Neural progenitor cell (in vitro differentiated cells): ENCODE measurements at places on chromosomes 16 and 17. TPM values are rescaled to one million over a fixed set of nuclear protein-coding genes. Genes with fewer than 3 reads are reported as not detected.

- H3K4me3 ChIP-seq: no peak overlapping the region
- no peaks in the 10 kb centered on the region for H3K4me1 ChIP-seq
- peak overlapping the region; percentile 20 for H3K27ac ChIP-seq
- H3K36me3 ChIP-seq: peaks cover 6% of the 10 kb centered on the region
Measured at GRCh38 chr17:742147-742793, 9.8 kb downstream of the GEMIN4 start.

- no peak overlapping the region for H3K4me3 ChIP-seq
- peaks cover 47% of the 10 kb centered on the region for H3K27me3 ChIP-seq
- no peaks in the 10 kb centered on the region for H3K36me3 ChIP-seq
- no peak for DNase-seq
Measured at GRCh38 chr16:87874639-87875427, 5.5 kb upstream of the SLC7A5 start.

DNA sequence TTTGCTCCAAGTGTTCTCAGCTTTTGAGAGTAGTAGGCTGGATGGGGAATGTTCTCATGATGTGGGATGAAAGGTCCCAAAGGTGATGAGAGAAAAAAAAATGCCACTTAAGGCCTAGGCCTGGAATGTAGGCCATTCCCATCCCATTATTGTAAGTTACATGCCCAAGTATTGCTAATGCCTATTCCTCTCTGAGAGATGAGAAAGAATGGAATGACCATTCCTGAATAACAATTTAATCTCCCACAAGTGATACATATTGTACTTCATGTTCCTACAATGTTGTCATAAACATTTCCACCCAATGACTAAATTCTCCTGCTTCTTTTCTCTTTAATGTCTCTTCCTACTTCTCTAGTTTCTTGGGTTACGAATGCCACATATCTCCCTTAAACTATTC, 102.8 kb upstream of the KCNJ16 start:
- no peaks in the 10 kb centered on the region for H3K27me3 ChIP-seq
- no peaks in the 10 kb centered on the region for H3K36me3 ChIP-seq
- no peak overlapping the region for H3K4me3 ChIP-seq
- no peak for DNase-seq
- no peak overlapping the region for H3K27ac ChIP-seq
- H3K4me1 ChIP-seq: no peaks in the 10 kb centered on the region

DNA sequence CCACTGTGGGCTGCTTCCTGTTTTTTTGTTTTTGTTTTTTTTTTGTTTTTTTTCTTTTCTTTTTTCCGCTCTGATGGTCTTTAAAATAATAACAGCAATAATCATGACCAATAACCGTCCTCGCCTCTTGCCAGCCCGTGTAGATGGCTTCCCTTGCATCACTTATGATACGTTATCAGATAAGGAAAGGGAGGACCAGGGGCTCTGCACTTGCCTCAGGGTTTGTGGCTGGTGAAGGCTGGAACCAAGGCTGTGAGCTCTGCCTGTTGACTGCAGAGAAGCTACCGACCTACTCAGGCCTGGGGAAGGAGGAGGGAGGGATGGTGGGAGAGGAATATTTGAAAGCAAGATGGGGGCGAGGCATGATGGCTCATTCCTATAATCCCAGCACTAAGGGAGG, 114.0 kb upstream of the SDK2 start:
- no peaks in the 10 kb centered on the region for H3K36me3 ChIP-seq
- no peak overlapping the region for H3K27ac ChIP-seq
- no peak for DNase-seq
- H3K4me3 ChIP-seq: no peak overlapping the region
- peaks cover 8% of the 10 kb centered on the region for H3K4me1 ChIP-seq

DNA sequence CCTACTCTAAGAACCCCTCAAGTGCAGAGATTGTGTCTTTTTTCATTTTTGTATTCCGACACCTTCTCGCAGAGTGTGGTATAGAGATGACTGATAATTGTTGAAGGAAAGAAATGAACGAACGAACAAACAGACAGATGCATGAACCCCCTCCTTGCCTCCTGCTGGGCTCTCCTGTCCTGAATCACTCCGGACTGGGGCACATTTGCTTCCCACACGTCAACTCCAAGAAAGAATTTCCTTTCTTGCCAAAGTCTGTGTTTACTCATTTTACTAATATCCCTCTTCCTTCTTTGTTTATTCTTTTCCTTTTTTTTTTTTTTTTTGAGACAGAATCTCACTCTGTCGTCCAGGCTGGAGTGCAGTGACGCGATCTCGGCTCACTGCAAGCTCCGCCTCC, 37.5 kb upstream of the BHLHA9 start:
- no peak overlapping the region for H3K27ac ChIP-seq
- no peaks in the 10 kb centered on the region for H3K36me3 ChIP-seq
- no peak overlapping the region for H3K4me3 ChIP-seq
- peaks cover 11% of the 10 kb centered on the region for H3K4me1 ChIP-seq
- DNase-seq: no peak
- H3K27me3 ChIP-seq: peaks cover 52% of the 10 kb centered on the region

- H3K4me3 ChIP-seq: no peak overlapping the region
- H3K36me3 ChIP-seq: no peaks in the 10 kb centered on the region
- H3K27ac ChIP-seq: no peak overlapping the region
- H3K4me1 ChIP-seq: no peaks in the 10 kb centered on the region
Measured at GRCh38 chr17:51933647-51934046, 224.9 kb downstream of the CA10 start.

DNA sequence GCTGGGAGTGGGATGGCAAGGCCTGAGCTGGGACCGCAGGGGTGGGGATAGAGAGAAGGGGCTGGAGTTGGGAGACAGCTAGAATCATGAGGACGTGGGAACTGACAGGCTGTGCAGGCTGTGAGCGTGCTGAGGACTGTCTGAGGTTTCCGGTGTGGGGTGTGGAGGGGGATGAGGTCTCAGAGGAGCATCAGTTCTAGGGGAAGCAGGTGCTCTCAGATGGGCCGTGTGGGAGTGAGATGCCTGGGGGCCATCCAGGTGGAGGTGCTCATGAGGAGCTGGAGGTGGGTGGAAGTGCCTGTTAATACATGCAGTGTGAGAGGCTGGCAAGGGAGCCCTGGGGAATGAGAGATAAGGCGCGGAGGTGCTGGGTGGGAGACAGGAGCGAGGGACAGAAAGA, 27.2 kb downstream of the HASPIN start:
- DNase-seq: no peak
- H3K27ac ChIP-seq: no peak overlapping the region
- H3K27me3 ChIP-seq: no peaks in the 10 kb centered on the region

GRCh38 chr17:16046966-16047365, 47.3 kb downstream of the TTC19 start:
- H3K36me3 ChIP-seq: peaks cover 14% of the 10 kb centered on the region
- H3K27me3 ChIP-seq: no peaks in the 10 kb centered on the region
- no peak for DNase-seq
- H3K4me3 ChIP-seq: no peak overlapping the region
- no peak overlapping the region for H3K27ac ChIP-seq

- no peak overlapping the region for H3K4me3 ChIP-seq
- H3K4me1 ChIP-seq: no peaks in the 10 kb centered on the region
Measured at GRCh38 chr16:2842340-2843000, 12.4 kb downstream of the ZG16B start.

GRCh38 chr17:55090079-55090492, 121.5 kb downstream of the STXBP4 start:
- peaks cover 9% of the 10 kb centered on the region for H3K4me1 ChIP-seq
- no peaks in the 10 kb centered on the region for H3K27me3 ChIP-seq
- H3K27ac ChIP-seq: no peak overlapping the region
- DNase-seq: peak; percentile 3
- peaks cover 6% of the 10 kb centered on the region for H3K36me3 ChIP-seq

GRCh38 chr16:86714166-86714565, 135.8 kb downstream of the FOXL1 start:
- no peak overlapping the region for H3K4me3 ChIP-seq
- no peaks in the 10 kb centered on the region for H3K27me3 ChIP-seq
- peak; percentile 72 for DNase-seq
- H3K4me1 ChIP-seq: peaks cover 20% of the 10 kb centered on the region
- no peak overlapping the region for H3K27ac ChIP-seq

- no peak for DNase-seq
- no peaks in the 10 kb centered on the region for H3K36me3 ChIP-seq
- H3K27me3 ChIP-seq: no peaks in the 10 kb centered on the region
- H3K4me3 ChIP-seq: no peak overlapping the region
Measured at GRCh38 chr17:47837401-47838039, 3.6 kb downstream of the SCRN2 start.

DNA sequence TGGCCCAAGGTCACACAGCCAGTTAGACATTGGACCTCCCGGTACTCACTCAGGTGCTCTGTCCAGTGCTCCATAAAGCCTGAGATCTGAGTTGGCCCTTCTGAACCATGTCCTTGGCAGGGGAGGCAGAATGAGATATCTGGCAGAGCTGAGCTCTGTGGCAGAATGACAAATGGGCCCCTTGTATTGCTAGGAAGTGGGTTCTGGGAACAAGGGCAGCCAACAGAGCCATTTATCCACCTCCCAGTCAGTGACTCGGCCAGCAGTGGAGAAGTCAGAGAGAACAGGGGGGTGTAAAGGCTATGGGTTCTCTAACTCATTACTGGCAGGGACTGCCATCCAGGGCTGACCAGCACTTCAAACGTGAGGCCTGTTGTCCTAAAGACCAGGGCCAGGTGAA, 117.1 kb upstream of the NLRP1 start:
- DNase-seq: no peak
- H3K36me3 ChIP-seq: no peaks in the 10 kb centered on the region
- H3K4me3 ChIP-seq: no peak overlapping the region
- no peak overlapping the region for H3K27ac ChIP-seq

DNA sequence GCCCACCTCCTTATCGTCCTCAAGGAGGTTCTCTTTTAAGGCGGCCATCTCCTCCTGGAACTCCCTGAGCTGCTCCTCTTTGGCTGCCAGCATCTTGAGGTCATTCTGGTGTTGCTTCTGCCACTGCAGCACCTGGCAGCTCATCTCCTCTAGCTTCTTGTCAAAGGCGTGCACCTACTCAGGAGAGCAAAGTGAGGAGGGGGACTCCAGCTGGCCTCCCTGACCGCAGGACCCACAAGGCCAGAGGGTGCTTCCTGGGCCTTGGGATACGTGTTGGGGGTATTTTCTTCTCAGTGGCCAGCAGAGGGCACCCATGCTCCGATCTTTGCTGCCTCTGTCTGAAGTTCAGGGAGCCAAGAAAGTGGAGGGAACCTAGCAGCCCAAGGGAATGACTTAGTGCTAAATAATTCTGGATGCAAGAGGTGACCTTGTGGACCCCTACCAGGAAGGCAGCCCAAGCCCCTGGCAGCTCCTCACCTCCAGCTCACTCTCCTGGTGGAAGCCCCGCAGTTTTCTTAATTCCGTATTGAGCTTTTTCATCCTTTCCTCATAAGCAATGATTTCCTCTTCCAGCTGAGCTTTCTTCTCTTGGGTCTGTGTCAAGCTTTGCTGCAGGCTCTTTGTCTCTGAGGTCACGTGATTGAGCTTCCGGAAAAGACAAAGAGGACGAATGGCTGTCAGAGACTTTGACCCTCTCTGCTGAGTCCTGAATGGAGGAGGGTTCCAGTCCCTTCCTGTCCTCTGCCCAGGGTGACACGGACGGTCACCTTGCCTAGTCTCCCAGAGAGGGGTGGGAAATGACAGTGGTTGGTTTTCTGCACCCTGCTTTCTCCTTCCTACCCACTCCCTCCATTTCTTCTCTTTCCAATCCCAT, 31.4 kb downstream of the DHX38 start:
- H3K36me3 ChIP-seq: no peaks in the 10 kb centered on the region
- DNase-seq: peak; percentile 80
- H3K4me1 ChIP-seq: peaks cover 20% of the 10 kb centered on the region
- H3K4me3 ChIP-seq: no peak overlapping the region

DNA sequence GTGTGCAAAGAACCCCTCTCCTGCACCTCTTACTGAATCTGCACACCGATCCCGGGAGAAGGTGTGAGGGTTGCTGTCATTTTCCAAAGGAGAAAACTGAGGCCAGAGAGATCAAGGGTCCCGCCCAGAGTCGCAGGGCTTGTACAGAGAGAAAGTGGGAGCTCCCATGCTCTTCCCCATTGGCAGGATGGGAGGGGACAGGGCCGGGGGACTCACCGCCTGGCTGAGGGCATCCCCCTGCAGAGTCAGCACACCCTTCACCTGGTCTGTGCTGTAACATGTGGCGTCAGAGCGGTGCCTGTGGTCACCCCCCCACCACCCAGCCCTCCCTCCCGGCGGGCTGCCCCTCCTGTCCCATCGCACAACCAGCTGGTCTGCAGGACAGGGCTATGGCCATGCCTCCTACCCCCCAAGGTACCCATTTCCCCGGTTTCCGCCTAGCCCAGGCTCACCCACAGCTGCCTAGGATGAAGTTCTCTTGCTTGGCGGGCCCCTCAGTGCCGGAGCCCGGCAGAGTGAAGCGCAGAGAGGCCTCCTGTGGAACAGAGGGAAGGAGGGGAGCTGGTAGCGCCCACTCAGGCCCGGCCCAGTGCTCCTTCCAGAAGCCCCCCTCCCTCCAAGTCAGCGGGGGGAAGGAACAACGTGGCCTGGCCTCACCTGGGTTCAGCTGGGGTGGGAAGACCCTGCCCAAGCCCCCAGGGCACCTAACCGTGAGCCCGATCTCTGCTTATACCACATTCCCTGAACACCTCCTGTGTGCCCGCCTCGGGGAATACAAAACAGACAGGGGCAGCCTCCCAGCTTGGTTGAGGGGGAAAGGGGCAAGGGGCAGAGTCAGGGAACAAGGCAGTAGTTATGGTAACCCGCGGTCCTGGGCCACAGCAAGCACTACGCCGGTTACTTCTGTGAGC, 1.1 kb downstream of the ROGDI start:
- no peaks in the 10 kb centered on the region for H3K36me3 ChIP-seq
- peak; percentile 31 for DNase-seq
- peak overlapping the region; percentile 91 for H3K4me3 ChIP-seq
- H3K27me3 ChIP-seq: no peaks in the 10 kb centered on the region
- H3K27ac ChIP-seq: no peak overlapping the region
- H3K4me1 ChIP-seq: peaks cover 15% of the 10 kb centered on the region

- H3K27me3 ChIP-seq: no peaks in the 10 kb centered on the region
- H3K27ac ChIP-seq: no peak overlapping the region
- peaks cover 22% of the 10 kb centered on the region for H3K4me1 ChIP-seq
- no peak overlapping the region for H3K4me3 ChIP-seq
- DNase-seq: no peak
- no peaks in the 10 kb centered on the region for H3K36me3 ChIP-seq
Measured at GRCh38 chr17:44840274-44840673, 7.4 kb upstream of the HIGD1B start.

GRCh38 chr17:82560252-82560642, 40.7 kb downstream of the FOXK2 start:
- H3K27me3 ChIP-seq: no peaks in the 10 kb centered on the region
- H3K4me1 ChIP-seq: peaks cover 3% of the 10 kb centered on the region
- DNase-seq: no peak
- H3K27ac ChIP-seq: no peak overlapping the region
- no peak overlapping the region for H3K4me3 ChIP-seq

GRCh38 chr17:64032081-64032480, 11.6 kb upstream of the ICAM2 start:
- DNase-seq: no peak
- H3K4me3 ChIP-seq: no peak overlapping the region
- no peak overlapping the region for H3K27ac ChIP-seq
- no peaks in the 10 kb centered on the region for H3K4me1 ChIP-seq
- no peaks in the 10 kb centered on the region for H3K36me3 ChIP-seq
- H3K27me3 ChIP-seq: no peaks in the 10 kb centered on the region

- H3K36me3 ChIP-seq: peaks cover 17% of the 10 kb centered on the region
- no peak overlapping the region for H3K27ac ChIP-seq
- H3K4me3 ChIP-seq: no peak overlapping the region
- DNase-seq: no peak
Measured at GRCh38 chr17:43521389-43521788, 24.8 kb downstream of the ETV4 start.

TMIGD1 gene
- total RNA-seq: not detected in 2 replicates

CFAP97D1 gene
- total RNA-seq: not detected in 2 replicates

CIITA gene
- total RNA-seq: not detected in 2 replicates

PKMYT1 gene
- 4.6 and 38.5 TPM in 2 replicates for total RNA-seq

C17orf100 gene
- total RNA-seq: 3.8 and 3.9 TPM in 2 replicates

TCAP gene
- 0.19 and 1.3 TPM in 2 replicates for total RNA-seq

KRTAP1-5 gene
- not detected in 2 replicates for total RNA-seq
